ENCODE measurements at places on chromosomes 1 and 21. TPM values are rescaled to one million over a fixed set of nuclear protein-coding genes. Genes with fewer than 3 reads are reported as not detected.

- no peaks in the 10 kb centered on the region for H3K4me1 ChIP-seq
- DNase-seq, result no peak
- H3K36me3 ChIP-seq, result peaks cover 97% of the 10 kb centered on the region
- no peak overlapping the region for H3K27ac ChIP-seq
- no peak overlapping the region for H3K4me3 ChIP-seq
- H3K27me3 ChIP-seq, result no peaks in the 10 kb centered on the region
These were observed 12.8 kb downstream of the WDR3 start for GRCh38 chr1:117942293-117942692.

GRCh38 chr21:36325373-36326010 is 5.5 kb downstream of the MORC3 start:
- H3K4me1 ChIP-seq, result peaks cover 27% of the 10 kb centered on the region
- no peaks in the 10 kb centered on the region for H3K27me3 ChIP-seq
- peak overlapping the region; percentile 73 for H3K27ac ChIP-seq
- H3K4me3 ChIP-seq, result peak overlapping the region; percentile 14
- H3K36me3 ChIP-seq, result peaks cover 37% of the 10 kb centered on the region

DNA sequence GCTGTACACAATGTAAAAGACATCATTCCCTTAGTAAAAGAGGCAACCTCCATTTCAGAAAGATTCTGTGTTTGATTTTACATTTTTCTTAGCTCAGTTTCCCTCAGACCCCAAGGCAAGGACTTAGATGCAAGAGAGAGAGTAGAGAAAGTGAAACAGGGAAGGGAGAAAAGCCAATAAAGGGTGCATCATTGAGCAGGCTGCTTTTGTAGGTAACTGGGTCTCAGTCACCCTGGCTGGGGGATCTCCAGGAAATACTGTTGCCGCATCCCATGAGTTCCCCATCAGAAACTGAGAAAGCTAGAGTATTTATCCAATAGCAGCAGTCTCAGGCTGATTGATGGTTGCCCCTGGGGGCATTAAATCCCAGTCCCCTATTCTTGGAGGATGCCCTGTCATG is 23.1 kb upstream of the DNAH14 start:
- no peak for DNase-seq
- H3K4me3 ChIP-seq, result no peak overlapping the region
- no peaks in the 10 kb centered on the region for H3K4me1 ChIP-seq
- no peak overlapping the region for H3K27ac ChIP-seq
- H3K27me3 ChIP-seq, result peaks cover 56% of the 10 kb centered on the region

DNA sequence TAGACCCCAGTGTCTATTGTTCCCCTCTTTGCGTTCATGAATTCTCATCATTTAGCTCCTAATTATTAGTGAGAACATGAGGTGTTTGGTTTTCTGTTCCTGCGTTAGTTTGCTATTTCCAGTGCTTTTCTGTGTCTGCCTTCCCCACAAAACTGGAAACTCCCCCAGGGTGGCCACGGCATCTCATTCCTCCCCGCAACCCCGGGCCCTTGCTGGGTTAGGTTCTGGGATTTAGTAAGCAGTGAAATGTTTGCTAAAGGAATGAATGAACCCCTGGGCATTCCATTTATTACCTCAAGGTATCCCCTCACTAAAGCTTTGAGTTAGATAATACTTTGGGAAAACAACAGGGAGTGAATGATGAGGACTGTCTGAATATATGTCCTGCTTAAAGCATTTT is 142.9 kb downstream of the GLUL start:
- no peak for DNase-seq
- H3K4me3 ChIP-seq, result no peak overlapping the region
- H3K27me3 ChIP-seq, result no peaks in the 10 kb centered on the region
- no peak overlapping the region for H3K27ac ChIP-seq

DNA sequence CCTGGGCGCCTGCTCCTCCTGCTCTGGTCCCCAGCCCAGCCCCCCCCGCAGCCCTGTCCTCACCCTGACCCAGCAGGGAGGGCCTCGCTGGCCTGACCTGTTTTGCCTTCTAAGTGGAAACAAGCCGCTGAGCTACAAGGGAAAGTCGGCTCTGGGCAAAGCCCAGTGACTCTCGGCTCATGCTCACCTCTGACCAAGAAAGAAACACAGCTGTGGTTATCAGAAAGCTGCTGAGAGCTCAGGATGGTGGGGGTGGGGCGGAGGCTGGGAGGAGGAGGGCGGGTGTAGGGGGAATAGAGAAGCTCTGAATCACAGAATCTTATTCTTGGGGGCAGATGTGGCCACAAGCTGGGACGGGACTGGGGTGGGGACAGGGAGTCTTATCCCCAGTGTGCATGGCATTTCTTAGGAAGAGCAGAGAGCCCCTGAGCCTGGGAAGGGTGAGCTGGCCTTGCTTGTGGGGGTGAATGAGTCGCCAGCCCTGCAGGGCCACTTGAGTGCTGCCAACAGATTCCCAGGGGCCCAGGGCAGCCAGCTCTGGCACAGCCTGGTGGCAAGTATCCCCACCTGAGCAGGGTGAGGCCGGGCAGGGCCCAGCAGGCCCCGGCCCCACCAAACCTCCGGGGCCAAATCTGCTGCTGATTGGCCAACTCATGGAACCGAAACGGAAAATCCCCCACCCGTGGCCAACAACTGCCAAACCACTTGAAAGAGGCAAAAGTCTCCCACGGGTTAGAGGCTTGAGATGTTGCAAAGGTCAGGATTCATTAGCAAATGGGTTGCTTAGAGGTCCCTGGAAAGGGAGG is 120.6 kb downstream of the SPSB1 start:
- H3K27ac ChIP-seq, result no peak overlapping the region
- DNase-seq, result peak; percentile 34
- H3K4me1 ChIP-seq, result no peaks in the 10 kb centered on the region
- no peak overlapping the region for H3K4me3 ChIP-seq

DNA sequence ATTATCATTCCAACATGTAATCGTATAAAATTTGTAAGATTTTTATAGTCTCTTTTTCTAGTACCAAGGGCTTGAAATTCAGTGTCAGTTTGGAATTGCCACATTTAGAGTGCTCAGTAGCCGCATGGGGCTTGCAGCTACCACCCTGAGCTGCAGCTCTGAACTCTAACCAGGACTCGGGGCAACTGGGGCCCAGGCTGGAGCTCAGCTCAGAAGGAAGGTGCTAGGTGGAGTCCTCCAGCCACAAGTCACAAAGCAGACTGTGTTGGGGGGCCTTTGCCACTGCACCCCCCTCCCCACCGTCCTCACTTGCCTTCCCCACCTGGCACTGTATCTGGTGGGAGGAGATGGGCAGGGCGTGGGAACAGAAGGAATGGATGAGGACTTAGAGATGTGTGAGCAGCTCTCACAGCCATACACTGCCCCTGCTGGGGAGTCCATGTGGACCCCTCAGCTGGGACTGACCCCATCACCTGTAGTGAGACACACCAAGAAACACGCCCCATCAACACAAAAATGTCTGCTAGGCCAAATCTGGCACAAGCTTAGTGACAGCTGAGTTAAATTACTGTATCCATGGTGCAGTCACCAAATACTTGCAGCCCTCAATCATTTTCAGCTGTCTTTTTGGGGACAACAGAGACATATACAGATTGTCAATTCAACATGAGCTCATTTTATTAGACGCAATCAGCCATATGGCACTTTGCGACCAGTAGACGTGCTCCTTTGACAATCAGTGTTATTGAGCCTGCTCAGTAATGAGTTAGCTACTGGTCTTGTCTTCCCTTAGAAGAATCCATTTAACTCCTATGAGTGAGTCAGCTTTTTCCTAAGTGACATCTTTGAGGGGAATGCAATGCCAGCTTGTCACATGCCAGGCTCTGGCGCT is 241.7 kb upstream of the RAB4A start:
- no peak overlapping the region for H3K27ac ChIP-seq
- no peak overlapping the region for H3K4me3 ChIP-seq
- H3K36me3 ChIP-seq, result no peaks in the 10 kb centered on the region

Gene KLHDC9
- not detected for total RNA-seq

Gene LRRC3
- not detected for total RNA-seq

GRCh38 chr1:163672976-163673758 is 351.4 kb downstream of the NUF2 start:
- no peak overlapping the region for H3K27ac ChIP-seq
- H3K27me3 ChIP-seq, result no peaks in the 10 kb centered on the region
- H3K36me3 ChIP-seq, result no peaks in the 10 kb centered on the region

Gene WDR64
- total RNA-seq, result not detected

DNA sequence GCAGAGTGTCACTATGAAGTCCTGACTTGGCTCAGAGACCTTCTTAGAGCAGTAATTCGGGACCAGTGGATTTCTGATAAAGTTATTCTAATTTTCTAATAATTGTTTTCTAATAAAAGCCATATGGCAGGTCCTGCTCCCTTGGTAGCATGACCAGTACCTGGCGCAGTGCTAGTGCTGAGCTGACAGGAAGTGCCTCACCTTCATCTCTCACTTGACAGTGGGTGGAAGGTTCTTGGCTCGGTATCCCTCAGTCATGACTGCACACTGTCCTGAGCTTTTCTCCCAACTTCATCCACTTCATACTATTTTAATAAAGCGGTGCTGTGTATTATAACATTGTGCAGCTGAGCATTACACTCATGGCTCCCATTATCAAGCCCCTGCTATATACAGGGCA is 14.1 kb downstream of the VANGL1 start:
- no peak overlapping the region for H3K4me3 ChIP-seq
- peaks cover 36% of the 10 kb centered on the region for H3K36me3 ChIP-seq
- no peaks in the 10 kb centered on the region for H3K4me1 ChIP-seq
- no peak for DNase-seq
- no peak overlapping the region for H3K27ac ChIP-seq

DNA sequence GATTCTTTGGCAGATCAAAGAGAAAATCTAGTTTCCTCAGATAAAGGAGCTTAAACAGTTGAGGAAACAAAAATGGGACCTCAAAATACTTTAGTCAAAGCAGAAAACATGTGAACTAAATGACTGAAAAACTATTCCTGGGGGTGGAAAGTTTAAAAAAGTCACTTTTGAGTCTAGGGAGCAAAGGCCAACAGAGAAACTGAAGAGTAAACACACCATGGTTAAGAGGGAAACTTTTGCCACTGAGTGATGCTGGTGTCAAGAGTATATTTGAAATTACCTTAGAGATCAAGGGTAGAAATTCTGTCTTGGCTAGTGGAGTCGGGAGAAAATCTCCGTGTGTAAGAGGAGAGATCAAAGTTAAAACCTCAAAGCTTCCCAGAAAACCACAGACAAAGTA is 501.2 kb upstream of the ADGRL4 start:
- no peaks in the 10 kb centered on the region for H3K36me3 ChIP-seq

GRCh38 chr1:224264321-224264720 is 65.7 kb downstream of the NVL start:
- no peak overlapping the region for H3K27ac ChIP-seq
- DNase-seq, result no peak
- H3K27me3 ChIP-seq, result no peaks in the 10 kb centered on the region
- H3K4me1 ChIP-seq, result peaks cover 5% of the 10 kb centered on the region
